Astrocyte (in vitro differentiated cells and primary cell): ENCODE measurements at places on chromosomes 7 and 10. TPM values are rescaled to one million over a fixed set of nuclear protein-coding genes. Genes with fewer than 3 reads are reported as not detected.

The NKX1-2 gene
- 0.07 TPM in 1 of 2 replicates, not detected in the other for total RNA-seq

GRCh38 chr10:62127975-62128374 is 140.7 kb downstream of the RTKN2 start:
- DNase-seq = no peak

- DNase-seq = no peak
Observed at GRCh38 chr10:67239864-67240497, 314.1 kb downstream of the LRRTM3 start.

GRCh38 chr10:31129271-31129670 is 97.6 kb upstream of the ZNF438 start:
- peak; percentile 93 for DNase-seq

The SPACDR gene
- total RNA-seq = 2.5 and 2.6 TPM in 2 replicates

The HABP2 gene
- not detected in 2 replicates for total RNA-seq

- peak; percentile 39 for DNase-seq
Observed at GRCh38 chr7:2754086-2754485, 66.1 kb downstream of the AMZ1 start.

DNA sequence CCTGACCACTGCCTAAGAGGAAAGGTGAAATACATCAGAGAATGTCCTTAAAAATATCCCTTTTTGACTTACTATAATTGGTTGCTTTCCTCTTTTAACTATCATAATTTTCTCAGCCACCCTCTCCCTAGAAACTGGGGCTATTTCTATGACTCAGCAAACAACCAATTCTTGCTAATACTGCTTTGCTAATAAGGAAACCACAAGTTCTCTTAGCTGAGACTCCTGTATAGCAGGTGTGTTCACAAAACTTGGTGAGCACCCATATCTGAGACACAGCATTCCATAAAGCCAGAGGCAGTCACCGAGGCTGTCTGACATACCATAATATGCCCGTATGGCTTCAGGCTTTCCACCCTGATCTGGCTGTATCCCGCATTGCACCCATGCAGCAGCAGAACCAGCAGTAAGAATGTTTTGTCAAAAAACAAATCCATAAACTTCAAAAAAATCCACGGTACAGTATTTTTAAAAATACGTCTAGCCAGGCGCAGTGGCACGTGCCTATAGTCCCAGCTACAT is 191.7 kb upstream of the C7orf33 start:
- DNase-seq = no peak

DNA sequence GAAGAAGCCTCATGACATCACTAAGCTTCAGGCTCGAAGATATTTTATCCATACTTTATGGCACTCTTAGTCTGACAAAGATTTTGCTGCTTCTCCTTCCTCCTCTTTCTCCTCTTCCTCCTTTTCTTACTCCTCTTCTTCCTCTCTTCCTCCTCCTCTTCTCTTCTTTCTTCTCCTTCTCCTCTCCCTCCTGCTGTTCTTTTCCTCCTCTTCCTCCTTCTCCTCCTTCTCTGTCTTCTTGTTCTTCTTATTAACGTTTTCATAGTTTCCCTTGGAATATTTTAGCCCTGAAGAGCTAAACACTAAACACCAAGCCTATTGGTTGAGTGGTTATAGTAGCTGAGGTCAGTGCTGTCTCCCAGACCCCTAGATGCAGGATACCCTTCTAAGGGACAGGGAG is 137.7 kb downstream of the CREB5 start:
- DNase-seq = no peak

The TET1 gene
- 6.2 and 7.1 TPM in 2 replicates for total RNA-seq

DNA sequence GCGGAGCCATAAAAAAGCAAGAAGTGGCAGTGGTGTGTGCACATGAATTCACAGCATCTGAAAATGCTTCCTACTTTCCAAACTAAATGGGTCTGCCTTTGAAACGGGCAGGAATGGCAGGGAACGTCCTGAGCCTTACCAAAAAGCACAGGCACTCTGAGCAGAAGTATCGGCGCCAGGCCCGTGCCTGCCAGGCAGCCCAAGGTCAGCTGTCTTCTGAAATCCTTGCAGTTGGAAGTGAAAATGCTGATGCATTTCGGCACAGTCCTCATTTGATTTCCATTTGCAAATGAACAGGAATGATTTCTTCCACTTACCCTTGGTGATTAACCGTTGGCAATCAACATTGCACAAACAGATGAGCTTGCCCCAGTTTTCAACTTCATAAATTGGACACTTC is 47.6 kb upstream of the MNX1 start:
- DNase-seq = no peak

The RBM20 gene
- 1.5 TPM in 2 replicates for total RNA-seq

DNA sequence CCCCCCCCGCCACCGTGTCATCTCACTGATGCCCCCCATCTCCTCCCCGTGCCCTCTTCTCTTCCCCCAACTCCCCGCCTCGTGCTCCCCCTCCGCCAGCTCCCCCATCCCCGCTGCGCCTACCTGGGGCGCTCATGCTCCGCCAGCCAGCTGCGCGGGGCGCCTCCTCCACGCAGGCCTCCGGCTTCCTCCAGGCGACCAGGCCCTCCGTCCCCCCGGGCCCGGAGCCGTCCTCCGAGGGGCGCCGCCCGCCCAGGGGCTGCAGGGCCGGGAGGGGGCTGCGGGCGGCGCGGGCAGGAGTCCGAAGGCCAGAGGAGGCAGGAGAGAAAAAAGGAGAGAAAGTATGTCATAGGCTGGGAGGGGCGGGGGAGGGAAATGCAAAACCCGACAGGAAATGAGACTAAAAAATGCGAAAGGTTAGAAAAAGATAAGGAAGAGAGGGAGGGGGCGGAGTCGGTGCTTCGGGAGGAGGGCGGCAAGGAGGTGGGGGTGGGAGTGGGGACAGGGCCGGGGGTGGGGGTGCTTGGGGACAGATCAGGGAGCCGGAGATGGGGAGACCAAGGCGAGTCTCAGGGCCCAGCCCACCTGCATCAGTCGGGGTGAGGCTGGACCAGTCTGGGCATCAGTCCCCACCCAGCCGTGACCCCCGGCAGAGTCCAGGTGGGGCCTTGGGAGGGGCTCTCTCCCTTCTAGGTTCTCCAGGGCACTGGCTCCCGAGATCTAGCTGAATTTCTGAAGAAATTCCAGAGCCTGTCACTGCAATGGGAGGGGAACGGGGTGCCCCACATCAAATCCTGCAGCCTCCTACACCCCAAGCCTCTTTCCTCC is at the start of gene CARD11:
Gene CARD11 (minus strand): TSS at position 324 of the 828 bp plus-strand sequence. CDS start 85,361 bp downstream, outside the sequence.
- DNase-seq = no peak

GRCh38 chr7:111510584-111511378 is 51.5 kb downstream of the IMMP2L start:
- DNase-seq = no peak

DNA sequence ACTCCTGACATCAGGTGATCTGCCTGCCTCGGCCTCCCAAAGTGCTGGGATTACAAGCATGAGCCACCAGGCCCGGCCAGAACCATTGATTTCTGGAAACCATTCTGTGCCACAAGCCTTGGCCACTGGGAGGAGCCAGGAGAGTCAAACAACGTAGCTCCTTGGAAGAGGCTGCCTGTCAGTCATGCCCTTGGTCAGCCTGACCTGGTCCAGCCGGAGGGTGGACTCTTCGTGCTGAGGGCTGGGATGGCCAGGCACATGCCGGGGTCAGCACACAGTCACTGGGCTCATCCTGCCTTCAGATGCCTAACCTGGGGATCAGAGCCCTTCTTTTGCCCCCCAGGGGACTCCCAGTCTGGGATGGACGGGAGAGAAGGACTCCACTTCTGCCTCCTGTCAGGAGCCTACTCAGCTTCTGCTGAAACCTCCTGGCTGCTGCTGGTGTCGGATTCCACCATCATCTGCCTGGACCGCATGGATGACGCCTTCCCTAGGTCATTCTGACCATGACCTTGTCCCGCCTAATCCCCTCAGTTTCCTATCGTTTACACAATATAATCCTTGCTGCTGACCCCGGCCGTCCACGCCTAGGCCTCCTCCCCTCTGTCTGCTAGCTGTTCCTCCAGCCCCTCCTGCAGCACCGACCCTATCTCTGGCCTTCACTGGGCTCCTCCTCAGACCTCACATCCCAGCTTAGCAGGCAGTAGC is 30.4 kb downstream of the TMEM270 start:
- no peak for DNase-seq

DNA sequence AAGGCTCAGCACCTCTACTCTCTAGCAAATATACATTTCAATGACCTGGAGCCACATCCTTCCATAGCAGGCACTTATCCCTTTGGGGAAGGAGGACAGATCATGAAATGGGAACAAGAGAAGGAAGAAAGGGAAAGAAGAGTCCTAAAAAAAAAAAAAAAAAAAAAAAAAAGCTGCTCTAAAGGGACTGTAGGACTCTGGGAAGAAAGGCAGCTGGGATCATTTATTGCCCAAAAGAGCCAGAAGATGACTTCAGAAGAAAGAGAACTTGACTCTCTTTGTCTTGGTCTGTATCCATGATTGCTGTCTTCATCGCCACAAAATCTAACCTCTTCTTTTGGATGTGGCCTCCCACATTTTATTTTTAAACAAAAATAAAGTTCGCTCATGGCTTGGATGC is 203.6 kb upstream of the CELF2 start:
- DNase-seq = no peak

DNA sequence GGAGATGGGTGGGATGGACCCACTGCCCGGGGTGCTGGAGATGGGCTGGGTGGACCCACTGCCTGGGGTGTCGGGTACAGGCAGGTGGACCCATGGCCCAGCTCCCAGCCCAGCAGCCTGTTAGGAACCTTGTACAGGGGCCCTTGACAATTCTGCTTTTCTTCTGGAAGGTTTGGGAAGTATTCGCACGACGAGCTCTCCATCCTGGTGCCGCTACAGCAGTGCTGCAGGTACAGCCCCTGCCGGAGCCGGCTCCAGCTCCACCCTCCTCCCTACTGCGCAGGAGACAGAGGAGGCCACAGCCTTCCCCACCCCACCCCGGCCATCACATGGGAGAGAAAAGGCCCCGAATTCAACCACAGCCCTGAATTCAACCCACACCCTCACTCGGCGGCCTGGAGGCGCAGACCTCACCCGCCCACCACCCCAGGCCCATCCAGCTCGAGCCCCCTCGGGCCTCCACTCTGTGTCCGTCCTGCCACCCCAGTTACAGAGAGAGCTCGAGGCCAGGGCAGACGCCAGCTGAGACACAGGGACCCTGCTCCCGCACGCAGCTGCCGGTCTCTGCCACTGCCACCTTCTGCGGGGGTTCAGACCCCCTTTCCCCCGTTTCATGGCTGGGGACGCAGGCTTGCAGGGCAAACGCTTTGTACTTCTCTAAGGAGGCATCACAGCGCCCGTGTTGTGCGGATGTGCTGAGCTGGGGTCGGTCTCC is 31.3 kb upstream of the FOXL3 start:
- no peak for DNase-seq

The FXYD4 gene
- total RNA-seq = not detected in 2 replicates
